ENCODE measurements at places on chromosomes 2 and 18. TPM values are rescaled to one million over a fixed set of nuclear protein-coding genes. Genes with fewer than 3 reads are reported as not detected.

The TUBA4A gene
- total RNA-seq: 228 TPM

The CNNM3 gene
- total RNA-seq: 29.2 TPM

The CEP192 gene
- 46.8 TPM for total RNA-seq

The FBLN7 gene
- 17.8 TPM for total RNA-seq

The CELF4 gene
- not detected for total RNA-seq

The CNRIP1 gene
- not detected for total RNA-seq

The LRRTM1 gene
- not detected for total RNA-seq

The SNTG2 gene
- total RNA-seq: 0.71 TPM

The FOXI3 gene
- total RNA-seq: not detected

The KIAA2012 gene
- total RNA-seq: not detected

The MYO7B gene
- 1.0 TPM for total RNA-seq

The C18orf32 gene
- total RNA-seq: 30.2 TPM

The ADGRF3 gene
- 5.9 TPM for total RNA-seq

The LIPG gene
- total RNA-seq: 0.18 TPM

The TMEM169 gene
- 2.9 TPM for total RNA-seq

The FSHR gene
- total RNA-seq: not detected

The MC2R gene
- not detected for total RNA-seq

The ABCA12 gene
- not detected for total RNA-seq

All from activated naive CD4-positive, alpha-beta T cell treated with anti-CD3 and anti-CD28 coated beads, Interleukin-2, amount 10 ng/mL, durations not matched to agents 5 hours and 36 hours (primary cell).